ENCODE measurements at places on chromosomes 2 and 18.

DNA sequence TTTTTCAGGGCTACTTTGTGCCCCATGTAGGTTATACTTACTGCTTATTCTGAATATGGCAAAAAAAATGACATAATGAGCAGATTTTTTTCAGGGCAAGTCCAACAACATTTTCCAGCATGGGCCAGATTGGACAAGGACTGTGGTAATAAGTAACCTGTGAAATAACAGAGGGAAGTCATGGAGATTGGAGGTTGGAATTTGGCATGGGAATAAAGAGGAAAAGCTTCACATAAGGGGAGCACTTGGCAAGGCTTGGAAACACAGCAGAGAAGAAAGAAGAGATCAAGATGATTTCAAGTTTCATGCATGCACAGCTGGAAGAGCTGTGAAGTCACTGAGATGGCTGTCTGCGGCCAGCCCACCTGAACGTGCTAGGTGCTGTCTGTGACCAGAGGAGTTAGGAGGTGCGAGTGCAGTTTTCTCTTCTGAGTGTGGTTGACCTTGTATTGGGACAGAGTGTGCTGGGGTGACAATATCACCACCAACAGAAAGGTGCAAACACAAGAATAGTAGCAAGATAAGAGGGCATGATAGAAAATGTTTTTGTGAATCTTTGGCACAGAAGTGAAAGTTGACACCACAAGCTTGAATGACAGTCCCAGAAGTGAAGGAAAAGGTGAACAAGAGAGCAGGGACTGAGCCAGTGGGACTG, 71.1 kb upstream of the DSC1 start:
- peak; percentile 78 for DNase-seq

DNA sequence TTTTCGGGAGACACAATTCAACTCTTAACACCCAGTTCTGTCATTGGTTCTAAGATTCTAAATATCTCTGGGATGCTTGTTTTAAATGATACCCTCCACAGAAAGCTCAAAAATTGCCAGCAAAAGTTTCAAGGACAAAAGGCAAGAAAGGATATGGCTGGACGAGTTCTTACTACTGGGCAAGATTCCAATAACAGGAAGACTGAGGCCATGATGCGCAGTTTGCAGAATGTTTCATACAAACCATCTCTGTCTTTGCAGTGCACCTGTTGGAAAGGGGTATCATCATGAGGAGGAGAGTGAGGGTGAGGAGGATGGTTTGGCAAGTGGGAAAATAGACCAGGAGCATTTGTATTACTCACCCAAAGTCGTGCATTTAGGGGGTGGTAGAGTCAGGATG, 172.8 kb downstream of the DCDC2C start:
- no peak for DNase-seq

DNA sequence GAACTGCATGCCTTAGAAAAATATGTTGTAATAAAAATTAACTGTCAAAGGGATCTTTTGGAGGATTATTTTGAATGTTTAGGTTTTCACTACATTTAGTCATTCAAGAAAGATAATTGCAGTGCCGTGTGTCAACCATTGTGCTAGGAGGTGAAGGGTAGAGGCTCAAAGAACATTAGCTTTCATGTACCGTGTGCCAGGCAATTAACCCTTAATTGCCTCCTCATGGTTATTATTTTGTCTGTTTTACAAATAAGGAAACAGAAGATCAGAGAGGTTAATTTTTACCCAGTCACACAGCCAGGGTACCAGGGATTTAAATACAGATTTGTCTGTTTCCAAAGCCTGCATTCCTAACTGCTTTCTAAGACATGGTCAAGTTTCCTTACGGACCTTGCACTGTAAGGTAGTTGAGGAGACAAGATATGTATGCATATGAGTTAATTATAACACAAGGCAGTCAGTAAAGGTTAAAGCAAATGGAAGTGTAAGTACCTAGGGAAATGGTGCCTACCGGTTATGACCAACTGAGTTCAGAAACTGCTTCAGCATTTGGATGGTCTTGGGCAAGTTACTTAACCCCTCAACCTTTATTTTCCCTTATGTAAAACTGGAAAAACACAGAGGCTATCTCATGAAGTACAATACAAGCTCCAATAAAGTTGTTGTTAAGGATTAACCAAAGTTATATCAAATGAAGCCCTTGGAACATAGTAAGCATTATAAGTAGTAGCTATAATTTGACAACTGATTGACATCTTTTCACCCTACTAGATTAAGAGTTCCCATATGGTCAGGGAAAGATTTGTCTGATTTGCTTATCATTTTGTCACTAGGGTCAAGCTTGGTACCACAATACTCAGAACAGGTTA, 434.9 kb downstream of the MBD2 start:
- no peak for DNase-seq

- DNase-seq: peak; percentile 85
Measured at GRCh38 chr2:120520929-120521912, 175.3 kb downstream of the INHBB start.

DNA sequence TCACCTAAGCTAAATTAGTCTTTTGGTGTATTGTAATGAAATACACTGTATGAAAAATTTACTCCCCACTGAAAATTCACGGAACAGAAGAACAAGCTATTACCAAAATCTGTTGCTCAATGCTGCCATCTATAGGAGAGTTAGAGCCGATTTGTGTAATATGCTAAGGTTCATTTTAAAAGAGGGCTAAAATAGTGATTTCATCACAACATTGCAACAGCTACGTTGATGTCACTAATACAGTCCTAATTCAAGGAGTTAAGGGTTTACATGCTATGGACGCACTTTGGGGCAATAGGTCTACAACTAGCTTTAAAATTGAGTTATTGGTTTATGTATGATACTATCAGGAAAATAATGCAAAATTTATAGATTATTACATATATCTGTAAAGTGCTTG, 3.0 kb upstream of the IRS1 start:
- DNase-seq: peak; percentile 89

- no peak for DNase-seq
Measured at GRCh38 chr2:64995041-64995440, 5.8 kb downstream of the SLC1A4 start.

- no peak for DNase-seq
Measured at GRCh38 chr2:177914247-177914646, 158.3 kb downstream of the PDE11A start.

GRCh38 chr2:181685150-181685688, 4.9 kb upstream of the NEUROD1 start:
- DNase-seq: no peak

GRCh38 chr18:49901862-49902340, 88.6 kb upstream of the ACAA2 start:
- no peak for DNase-seq

DNA sequence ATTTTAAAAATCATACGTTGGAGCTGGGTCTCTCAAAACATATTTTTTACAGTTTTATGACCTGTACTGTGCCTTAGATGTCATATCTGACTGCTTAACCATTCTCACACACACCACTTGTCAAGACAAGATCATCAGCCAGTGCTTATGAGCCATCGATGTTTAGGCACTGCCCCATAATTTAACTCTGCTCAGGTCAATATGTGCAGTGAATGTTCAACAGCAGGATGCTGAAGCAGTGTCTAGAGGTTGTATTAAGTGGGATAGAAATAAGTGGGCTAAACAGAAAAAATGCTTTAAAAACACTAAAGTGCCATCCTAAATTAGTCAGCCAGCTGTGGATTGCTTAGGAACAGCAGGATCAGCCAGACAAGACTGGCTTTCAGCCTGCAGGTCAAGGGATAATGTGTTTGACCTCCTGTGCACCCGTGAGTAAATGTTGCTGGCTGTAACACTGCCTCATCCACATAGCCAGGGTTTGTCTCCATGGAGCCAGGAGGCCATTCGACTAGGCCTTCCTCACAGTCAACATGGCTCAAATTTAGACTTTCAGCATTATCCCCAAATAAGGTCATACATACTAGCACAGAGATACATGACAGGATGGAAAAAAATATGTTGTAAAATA, 139.0 kb upstream of the NXPH2 start:
- DNase-seq: no peak

- DNase-seq: no peak
Measured at GRCh38 chr18:37668971-37669747, 103.6 kb upstream of the CELF4 start.

DNA sequence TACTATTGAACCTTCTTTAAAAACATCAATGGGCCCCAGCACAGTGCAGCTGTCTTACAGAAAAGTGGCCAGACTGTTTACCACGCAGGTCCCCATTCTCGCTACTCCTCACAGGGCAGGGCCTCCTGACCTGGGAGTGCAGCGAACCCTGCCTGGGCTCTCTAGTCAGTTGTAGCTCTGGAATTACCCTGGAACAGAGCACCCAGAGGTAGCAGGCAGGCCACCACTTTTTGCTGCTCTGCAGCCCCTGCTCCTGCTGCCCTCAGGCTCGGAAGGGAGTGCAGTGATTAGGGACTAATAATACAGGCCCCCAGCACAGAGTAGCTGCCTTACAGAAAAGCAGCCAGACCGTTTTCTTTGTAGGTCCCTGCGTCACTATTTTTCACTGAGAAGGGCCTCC, 1563.0 kb downstream of the SUCLG1 start:
- no peak for DNase-seq

- no peak for DNase-seq
Measured at GRCh38 chr2:219477815-219478214, 20.9 kb upstream of the GMPPA start.

- no peak for DNase-seq
Measured at GRCh38 chr2:52084759-52085158, 1052.8 kb upstream of the NRXN1 start.

- peak; percentile 91 for DNase-seq
Measured at GRCh38 chr2:64819774-64820688, 166.3 kb upstream of the SERTAD2 start.

DNA sequence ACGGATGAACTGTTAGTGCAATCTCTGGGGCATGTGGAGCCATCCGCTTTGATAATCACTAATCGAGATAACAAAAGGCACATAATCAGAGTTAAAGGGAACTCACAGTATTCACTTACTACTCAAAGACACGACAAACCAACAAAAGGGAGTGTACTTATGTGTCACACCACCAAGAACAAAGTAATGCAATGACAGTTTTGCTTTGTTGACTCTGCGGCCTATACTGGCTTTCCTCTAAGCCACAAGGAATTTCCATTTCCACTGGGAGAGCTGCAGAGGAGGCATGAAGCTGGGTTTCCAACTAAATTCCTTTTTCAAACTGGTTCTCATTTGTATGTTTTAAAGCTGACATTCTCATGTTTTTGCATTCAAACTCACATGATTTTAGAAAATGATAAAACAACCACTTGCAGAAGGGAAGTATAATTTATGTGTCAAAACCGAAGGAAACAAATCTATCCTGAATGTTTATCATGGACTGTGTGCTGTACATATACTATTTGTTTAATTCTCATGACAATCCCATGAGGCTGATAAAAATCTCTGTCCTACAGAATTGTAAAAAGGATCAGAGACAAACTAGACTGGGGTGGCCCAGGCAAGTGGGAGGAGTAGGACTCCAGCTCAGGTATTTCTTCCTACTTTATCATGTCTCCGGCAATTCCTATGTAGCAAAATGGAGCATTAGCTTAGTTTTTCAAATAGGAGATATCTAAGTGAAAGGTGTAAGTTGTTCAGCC, 149.6 kb upstream of the SMAD7 start:
- no peak for DNase-seq

GRCh38 chr18:49814147-49814499, 790 bp upstream of the ACAA2 start:
- DNase-seq: no peak

DNA sequence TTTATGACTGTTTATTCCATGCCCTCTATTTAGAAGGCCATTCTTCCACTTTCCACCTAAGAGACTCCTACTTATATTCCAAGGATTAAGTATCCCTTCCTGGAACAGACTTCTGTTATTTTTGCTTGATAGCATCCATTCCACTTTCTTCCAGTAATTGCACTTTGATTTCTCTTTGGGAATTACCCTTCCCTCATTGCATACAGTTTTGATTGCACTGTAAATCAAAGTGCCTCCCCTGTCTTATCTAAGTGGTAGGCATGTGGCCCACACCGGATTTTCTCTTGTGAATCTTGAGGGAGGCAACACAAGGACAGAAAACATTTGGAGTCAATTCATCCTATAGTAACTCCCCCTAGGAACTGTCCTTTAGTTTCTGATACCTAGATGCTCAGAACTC, 120.4 kb downstream of the PDE11A start:
- DNase-seq: no peak

DNA sequence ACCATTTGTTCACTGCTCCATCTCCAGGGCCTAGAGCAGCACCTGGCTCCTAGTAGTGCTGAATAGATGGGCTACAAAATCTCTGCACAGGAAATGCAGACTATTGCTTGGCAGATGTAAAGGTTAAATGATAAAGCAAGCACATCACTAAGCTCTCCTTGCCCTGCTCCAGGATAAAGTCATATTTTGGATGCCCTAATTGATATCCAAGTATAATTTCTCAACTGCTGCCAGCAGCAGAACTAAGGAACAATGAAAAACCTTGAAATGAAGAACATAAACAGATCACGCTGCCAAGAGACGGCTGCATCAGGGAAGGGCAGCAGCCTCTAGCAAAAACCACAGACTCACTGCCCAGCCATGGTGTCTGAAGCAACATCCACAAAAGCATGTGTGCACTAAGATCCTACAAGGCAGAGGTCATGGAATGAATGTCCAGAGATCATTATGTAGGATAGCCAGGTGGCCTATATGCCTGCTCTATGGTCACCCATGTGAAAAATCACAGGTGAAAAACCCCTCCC, 134.7 kb downstream of the TMEM163 start:
- no peak for DNase-seq

DNA sequence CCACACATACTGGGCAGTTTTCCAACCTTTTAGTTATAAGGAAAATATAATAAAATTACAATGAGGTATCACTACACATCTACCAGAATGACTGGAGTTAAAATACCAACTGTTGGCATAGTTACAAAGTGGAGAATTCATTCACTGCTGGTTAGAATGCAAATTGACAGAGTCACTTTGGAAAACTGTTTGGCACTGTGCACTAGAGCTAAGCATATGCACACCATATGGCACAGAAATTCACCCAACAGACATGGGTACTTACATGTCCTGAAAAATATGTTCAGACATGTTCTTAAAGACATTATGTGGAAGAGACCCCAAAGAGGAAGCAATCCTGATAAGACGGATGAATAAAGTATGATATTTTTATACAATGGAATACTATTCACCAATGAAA, 686.1 kb upstream of the RAB6C start:
- no peak for DNase-seq

GRCh38 chr2:170578606-170579005, 136.5 kb upstream of the SP5 start:
- DNase-seq: no peak

- no peak for DNase-seq
Measured at GRCh38 chr2:170340693-170341068, 162.7 kb downstream of the MYO3B start.

GRCh38 chr2:161384864-161385263, 31.2 kb upstream of the TBR1 start:
- no peak for DNase-seq

Data from Karpas-422 (cell line).